Activated naive CD4-positive, alpha-beta T cell (primary cell): ENCODE measurements at places on chromosomes 3 and 15.
A peak's percentile ranks its signal among the peaks of the same experiment; 100 is the strongest.

DNA sequence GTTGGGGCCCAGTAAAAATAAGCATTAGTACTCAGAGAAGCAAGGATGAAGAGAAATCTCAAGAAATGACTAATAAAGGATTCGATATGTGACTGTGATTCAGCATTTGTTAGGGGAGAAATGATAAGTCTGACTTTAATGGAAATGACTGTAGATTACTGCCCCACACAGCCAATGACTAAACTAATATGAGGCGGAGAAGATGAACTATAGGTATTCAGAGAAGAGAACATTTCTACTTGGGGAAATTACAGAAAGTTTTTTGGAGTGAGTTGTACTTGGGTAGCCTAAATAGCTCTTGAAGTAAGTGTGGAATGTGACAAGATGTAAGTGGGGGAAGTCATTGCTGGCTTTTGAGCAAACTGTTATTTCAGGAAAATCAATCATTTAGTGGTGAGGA is 380.0 kb downstream of the PDCD6IP start:
- DNase-seq: no peak

DNA sequence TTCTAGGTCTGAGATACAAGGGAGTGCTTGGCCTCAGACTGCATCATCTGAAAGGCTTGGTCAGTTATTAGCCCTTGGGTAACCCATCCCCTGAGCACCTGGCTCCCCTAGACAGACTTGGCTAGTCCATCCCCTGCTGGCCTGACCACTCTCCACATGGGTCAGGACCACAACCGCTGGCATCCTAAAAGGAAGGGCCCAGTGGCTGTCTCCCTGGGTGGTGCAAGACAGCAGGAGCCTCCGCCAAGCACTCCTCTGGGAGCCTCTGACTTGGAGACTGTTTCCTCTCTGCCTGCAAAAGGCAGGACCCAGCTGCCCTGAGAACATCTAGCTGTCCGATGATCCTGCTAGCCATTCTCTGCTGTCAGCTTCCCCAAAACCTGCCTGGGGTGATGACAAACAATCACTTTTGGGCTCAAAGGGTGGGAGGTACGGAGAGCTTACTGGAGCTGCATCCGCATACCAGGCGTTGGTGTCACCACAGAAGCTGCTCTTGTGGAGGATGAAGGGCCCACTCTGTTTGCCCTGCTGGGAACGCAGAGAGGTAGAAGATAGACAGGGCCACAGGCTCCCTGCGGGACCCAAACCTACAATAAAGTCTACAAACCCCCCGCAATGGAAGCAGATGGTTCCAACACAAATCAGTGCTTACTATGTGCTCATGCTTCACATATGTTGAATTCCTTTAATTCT is 108.0 kb upstream of the PRR20G start:
- no peak for DNase-seq

GRCh38 chr15:98375513-98376340 is 272.6 kb upstream of the IGF1R start:
- no peak for DNase-seq

DNA sequence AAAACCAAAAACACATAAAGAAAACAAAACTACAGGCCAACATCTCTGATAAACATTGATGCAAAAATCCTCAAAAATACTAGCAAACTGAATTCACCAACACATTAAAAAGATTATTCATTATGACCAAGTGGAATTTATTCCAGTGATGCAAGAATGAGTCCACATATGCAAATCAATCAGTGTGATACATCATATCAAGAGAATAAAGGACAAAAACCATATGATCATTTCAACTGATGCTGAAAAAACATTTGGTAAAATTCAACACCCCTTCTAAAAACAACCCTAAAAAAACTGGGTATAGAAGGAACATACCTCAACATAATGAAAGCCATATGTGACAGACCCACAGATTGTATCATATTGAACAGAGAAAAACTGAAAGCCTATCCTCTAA is 265.6 kb upstream of the DCBLD2 start:
- no peak for DNase-seq

DNA sequence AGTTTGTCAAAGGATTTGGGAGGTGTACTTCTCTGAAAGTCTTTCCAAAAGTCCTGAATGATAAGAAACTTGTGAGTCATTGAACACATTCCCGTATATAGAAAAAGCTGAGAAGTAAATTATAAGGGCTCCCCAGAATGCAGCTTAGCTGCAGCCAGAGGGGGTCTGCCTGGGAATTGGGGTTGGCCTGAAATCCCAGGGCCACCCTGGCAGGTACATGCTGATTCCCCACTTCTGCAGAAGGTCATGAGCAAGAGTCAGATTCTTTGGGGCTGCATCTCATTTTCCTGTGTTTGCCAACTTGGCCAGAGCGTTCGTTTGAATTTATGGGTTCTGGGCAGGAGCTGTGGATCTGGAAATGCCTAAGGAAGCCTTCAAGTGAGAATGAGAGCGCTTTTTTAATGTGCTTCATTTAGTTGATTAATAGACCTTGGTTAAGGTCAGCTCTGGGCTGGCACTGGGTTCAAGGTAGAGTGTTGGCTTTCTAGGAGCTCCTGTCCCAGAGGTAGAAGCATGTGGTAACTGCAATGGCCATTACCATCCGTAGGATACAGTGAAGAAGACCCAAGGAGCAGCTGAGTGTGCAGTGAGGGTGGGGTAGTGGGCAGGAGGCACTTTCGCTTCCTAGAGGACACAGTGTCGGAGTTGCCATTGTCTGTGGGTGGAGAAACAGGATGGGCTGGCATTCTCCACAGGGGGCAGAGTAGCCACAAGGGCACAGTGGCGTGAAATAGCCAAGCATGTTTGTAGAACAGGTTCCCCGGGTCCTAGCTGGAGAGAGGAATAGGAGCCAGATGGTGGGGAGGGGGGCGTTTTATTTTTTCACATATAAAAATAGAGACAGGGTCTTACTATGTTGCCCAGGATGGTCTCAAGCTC is 3.2 kb downstream of the SLC6A6 start:
- DNase-seq: no peak

GRCh38 chr3:187327845-187328244 is 36.3 kb upstream of the MASP1 start:
- DNase-seq: no peak

GRCh38 chr15:90201130-90201943 is at the start of gene SEMA4B:
SEMA4B (plus strand) TSS chr15:90201330; CDS start chr15:90201579, 249 bp downstream.
- DNase-seq: peak; percentile 39

DNA sequence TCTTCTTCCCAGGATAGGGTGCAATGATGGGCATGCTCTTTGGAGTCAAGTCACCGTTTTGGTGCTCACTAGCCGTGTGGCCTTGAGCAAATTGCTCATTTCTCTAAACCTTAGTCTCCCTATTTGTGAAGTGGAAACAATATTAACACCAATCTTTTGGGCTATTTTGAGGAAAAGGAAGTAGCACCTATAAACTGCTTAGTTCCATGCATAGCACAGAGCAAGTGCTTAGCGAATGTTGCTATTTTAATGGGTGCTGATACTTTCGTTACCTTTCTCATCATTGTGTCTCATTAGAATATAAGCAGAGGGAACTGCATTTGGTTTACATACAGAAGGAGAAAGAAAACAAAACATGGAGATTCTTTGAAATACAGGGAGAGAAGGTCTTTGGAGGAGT is 66.1 kb downstream of the BOC start:
- no peak for DNase-seq

- DNase-seq: no peak
These were observed 125.3 kb upstream of the CHRNA7 start for GRCh38 chr15:31905054-31905453.

DNA sequence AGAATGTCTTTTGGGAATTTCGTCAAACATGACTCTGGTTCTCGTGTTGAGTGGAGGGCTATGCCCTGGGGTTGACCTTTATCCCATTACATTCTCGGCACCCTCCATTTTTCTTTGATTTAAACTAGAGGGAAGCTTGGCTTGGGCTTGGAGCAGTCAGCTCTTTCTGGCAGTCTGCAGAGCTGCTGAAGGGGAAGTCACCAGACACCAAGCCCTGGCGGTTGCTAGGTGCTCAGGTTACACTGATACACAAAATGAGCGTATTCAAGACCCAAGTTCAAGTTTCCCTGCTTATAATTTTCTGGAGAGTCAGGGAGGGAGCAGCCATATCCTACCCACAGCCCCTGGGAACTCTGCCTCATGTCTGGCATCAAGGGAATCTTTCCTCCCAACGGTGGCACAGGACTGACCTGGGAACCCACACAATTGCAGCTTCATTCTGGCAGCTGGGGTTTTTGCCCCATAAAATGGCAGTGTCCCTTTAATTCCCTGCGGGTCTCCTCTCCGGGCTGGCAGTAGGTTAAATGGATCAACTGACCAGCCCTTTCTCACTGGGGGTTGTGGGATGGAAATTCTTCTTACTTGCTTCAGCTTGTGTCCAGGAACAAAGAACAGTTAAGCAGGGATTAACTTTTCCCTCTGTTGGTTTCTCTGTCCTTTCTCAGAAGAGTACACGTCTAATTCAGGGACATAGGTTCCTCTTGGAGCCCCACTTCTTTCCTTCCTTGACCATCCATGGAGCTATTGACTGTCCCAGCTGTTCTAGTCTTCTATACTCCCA is 110.0 kb upstream of the DLG1 start:
- no peak for DNase-seq

GRCh38 chr15:37037071-37037655 is 63.2 kb downstream of the MEIS2 start:
- DNase-seq: no peak

DNA sequence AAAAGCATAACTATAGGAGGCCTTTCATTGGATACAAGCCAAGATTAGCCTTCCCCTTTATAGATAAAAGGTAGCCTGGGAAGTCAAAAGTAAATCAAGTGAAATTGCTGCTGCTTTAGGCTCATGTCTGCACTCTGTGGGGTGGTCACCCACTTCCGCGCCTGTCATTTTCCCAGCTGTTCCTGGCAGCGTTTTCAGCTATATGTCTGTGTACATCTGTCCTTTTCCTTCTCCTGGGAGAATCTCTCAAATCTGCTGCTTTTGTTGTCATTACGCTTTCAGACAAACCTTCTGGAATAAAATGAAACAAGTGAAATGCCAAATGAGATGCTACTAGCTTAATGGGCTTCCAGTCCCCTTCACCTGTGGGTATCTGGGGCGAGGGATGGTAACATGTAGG is 211.8 kb downstream of the MCTP2 start:
- no peak for DNase-seq

DNA sequence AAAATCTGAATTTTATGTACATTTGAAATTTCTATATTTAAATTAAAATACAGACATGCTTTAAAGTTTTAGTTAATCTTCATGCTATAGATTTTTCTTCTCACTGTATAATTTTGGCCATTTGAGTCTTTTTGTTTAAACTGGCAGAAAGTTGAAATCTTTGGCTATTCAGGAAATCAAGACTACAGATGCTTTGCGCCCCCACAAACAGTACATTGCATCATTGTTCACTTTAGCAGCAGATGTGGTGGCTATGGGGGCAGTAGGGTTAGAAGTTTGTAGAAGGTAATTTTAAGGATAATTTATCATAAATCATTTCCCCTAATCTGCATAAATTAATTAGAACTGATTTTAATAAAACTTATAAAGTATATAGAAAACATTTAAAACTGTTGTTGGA is 20.9 kb downstream of the SPPL2A start:
- DNase-seq: no peak

- no peak for DNase-seq
These were observed 4.6 kb upstream of the CPB1 start for GRCh38 chr3:148823026-148823425.

DNA sequence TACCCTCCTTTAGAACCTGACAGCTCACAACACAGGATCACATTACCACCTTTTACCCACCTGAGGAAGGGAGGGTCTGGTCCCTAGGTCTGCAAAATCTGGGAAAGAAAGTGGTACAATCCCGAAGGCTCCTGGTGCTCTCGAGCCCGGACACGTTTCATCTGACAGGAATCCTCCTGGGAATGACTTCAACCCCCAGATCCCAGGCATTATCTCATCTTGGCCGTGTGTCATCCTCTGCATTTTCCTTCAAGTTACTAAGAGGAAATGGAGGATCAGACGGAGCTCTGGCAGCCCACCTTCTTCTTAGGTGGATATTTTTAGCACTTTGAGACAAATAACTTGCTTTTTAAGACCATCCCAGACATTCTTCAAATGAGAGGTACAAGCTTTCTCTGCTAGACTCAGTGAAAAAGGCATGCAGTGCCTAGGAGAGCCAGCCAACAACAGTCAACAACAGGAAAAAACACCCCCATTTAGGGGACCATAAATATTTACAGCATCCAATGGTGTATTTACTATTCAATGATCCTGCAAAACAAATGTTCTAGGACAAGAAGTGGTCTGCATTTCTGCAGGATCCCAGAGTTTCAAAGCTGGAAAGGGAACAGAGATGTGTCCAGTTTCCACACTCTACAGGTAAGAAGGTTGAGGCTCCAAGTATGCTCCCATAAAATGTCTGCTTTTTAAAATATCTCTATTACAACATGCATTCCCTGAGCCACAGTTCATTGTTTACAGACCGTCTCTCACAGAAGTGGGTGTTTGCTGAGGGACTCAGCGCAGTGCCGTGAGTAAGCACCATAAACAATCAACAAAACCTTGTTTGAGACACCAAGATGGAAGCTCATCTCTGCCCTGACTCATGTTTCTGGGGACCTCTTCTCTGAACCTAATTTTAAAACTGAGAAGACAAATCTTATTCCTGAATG is 38.3 kb upstream of the ARHGEF3 start:
- no peak for DNase-seq

- DNase-seq: no peak
These were observed 38.9 kb upstream of the RNU6-1 start for GRCh38 chr15:67878712-67879206.

GRCh38 chr3:3552761-3553160 is 246.5 kb upstream of the LRRN1 start:
- DNase-seq: no peak

DNA sequence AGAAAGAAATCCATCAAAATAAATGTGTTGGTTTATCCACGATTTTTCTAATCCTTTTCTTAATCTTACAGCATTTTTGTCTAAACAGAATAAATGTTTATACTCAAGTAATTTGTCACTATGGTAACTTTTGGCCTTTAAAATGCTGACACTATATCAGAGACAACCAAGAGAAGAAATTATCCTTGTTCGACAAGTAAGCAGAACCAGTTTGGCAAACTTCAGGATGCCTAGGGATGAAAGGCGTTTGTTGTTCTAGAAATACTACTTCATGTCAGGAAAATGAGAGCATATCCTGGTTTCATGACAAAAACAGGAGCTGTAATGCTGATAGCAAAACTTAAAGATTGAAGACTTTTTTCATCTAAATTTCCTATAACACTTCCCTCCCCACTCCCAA is 308.0 kb upstream of the ATP11B start:
- DNase-seq: no peak

GRCh38 chr3:133970339-133970738 is 59.4 kb downstream of the SLCO2A1 start:
- DNase-seq: no peak
